K562 (cell line): ENCODE measurements at places on chromosomes 2 and 18. TPM values are rescaled to one million over a fixed set of nuclear protein-coding genes. Genes with fewer than 3 reads are reported as not detected.

The DBI gene
- 52.4 and 55.8 TPM in 2 replicates for total RNA-seq

The IL1A gene
- total RNA-seq, result 0.09 TPM in 1 of 2 replicates, not detected in the other

The DSC3 gene
- 0.07 and 0.40 TPM in 2 replicates for total RNA-seq

The TXNDC2 gene
- total RNA-seq, result 2.0 and 3.8 TPM in 2 replicates

The HOXD10 gene
- total RNA-seq, result not detected in 2 replicates

The FEV gene
- 1.6 and 2.4 TPM in 2 replicates for total RNA-seq

The COL3A1 gene
- 0.67 and 0.71 TPM in 2 replicates for total RNA-seq

The ASB18 gene
- total RNA-seq, result not detected in 2 replicates
